Natural killer cell treated with Interleukin-12 subunit alpha and Interleukin-12 subunit beta and Interleukin-15 and Interleukin-18, amount 100 ng/mL, for 72 hours (primary cell): ENCODE measurements at places on chromosomes 4 and X. TPM values are rescaled to one million over a fixed set of nuclear protein-coding genes. Genes with fewer than 3 reads are reported as not detected.

Gene MAGEB17
- total RNA-seq = not detected

Gene TKTL2
- total RNA-seq = not detected

Gene SLC49A3
- total RNA-seq = 10.5 TPM

Gene EREG
- total RNA-seq = not detected

Gene TFE3
- total RNA-seq = 38.6 TPM

Gene KIF4A
- total RNA-seq = 29.8 TPM

Gene CSN1S1
- total RNA-seq = not detected
